ENCODE measurements at places on chromosomes 1 and 21. TPM values are rescaled to one million over a fixed set of nuclear protein-coding genes. Genes with fewer than 3 reads are reported as not detected.

- DNase-seq, result no peak
Measured at GRCh38 chr1:2912424-2913061, 108.7 kb upstream of the ACTRT2 start.

DNA sequence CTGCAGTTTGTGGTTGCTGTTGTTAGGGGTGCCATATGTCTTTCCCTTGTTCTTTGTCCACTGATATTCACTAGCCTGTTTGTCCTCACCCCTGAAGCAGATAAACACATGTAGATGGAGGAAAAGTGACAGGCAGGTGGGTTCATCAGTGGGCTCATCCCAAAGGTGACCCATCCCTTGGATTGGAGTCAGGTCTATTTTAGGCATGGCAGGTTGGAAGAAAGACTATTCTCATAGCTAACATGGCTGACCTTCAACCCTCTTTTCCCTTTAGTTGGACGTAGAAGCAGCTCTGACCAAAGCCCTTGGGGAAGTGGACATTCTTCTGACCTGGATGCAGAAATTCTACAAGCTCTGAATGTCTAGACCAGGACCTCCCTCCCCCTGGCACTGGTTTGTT, 5.5 kb downstream of the IL24 start:
- no peak for DNase-seq

DNA sequence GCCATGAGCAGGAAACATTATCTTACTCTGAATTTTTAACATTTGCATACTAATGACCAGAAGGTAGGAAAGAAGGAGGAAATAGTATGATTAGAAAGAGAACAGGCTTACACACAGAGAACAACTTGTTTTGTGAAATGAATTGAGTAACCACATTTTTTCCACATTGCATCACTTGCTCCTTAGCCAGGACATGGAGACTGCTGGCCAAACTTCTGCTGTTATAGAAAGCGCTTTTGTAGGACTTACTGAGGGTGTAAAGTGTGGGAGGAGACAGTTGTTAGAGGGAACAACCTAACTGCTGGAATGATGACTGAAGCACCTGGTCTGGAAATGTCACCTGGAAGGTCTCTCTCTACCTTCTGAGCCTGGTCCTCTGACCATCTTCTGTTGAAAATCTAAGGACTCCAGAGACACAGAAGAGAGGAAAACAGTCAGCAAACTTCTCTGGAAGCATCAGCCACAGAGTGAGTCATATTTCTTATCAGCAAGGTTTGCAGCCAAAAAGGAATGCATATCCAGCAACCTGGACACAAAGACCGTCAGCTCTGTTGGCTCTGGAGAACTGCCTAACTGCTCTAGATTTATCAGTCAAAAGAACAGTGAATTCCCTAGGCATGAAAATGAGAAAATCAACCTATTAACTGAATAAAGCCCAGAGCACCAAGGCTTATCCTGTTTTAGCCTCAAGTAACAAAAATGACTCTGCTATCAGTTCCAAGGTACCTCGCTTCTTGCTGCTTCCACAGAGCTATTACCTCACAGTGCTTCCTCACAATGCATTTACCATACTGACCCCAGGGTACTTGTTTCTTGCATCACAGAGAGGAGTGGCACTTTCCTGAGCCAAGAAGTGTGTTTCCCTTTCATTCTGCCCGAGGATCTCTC, 88.0 kb upstream of the SLFNL1 start:
- peak; percentile 86 for DNase-seq

GRCh38 chr1:34292472-34292871, 115.8 kb downstream of the C1orf94 start:
- DNase-seq, result no peak

GRCh38 chr1:231871471-231871870, 244.9 kb downstream of the DISC1 start:
- no peak for DNase-seq

DNA sequence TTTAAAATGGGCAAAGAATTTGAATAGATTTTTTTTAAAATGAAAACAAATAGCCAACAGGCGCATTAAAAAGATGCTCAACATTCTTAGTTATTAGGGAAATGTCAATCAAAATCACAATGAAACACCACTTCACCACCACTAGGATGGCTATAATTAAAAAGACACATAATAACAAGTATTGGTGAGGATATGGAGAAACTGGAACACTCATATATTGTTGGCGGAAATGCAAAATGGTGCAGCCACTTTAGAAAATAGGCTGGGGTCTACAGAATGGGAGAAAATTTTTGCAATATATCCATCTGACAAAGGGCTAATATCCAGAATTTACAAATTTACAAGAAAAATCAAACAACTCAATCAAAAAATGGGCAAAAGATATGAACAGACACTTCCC, 107.8 kb upstream of the FOXD3 start:
- DNase-seq, result no peak

GRCh38 chr1:236699366-236699765, 13.1 kb downstream of the ACTN2 start:
- DNase-seq, result no peak

DNA sequence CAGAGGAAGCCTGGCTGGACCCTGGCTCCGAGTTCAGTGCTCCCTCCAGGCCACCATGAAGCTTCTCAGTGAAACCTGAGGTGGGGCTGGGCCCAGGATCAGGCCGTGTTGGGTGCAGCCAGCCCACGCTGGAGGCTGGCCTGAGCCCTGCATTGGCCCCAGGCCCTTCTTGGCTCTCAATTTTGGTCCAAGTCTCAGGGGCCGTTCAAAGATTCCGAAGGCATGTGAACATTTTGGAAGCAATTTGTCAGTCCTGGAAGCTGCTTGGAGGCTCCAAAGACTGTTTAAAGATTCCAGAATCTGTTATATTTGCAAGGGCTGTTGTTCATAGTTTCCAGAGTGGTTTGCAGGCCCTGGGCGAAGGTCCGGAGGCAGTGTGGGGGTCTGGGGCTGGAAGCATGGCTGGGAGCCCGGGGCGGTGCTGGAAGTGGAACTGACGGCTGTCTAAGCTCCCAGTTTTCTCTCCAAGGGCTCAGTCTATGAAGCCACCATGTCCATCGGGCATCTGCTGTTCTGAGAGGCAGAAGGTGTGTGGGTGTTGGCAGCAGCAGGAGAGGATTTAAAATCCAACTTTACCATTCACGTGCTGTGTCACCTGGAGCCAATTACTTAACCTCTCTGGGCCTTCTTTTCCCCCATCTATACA, 104.9 kb downstream of the EPHB2 start:
- no peak for DNase-seq

DNA sequence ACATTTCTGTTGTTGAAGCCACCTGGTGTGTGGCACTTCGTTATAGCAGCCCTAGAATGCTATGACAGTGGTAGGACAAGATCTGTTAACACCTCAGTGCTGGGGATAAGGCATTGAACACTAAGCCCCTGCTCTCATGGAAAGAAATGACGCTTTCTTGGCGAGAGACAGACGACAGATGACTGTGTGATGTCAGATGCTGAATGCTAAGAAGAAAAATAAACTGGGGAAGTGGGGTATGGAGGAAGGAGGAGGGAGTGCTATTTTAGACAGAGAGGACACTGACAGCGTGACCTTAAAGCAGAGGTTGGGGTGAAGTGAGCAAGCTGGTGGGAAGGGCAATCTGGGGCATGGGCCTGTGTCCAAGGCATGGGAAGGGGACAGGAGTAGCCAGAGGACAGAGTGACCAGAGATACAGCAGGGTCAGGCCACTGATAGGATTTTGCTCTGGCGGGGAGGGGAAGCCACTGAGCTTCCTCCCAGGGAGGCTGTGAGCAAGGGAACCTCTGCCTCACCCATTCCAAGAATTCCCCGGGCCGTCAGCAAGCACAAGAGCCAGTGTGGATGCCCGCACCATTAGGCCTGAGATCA, 15.2 kb downstream of the DOP1B start:
- DNase-seq, result no peak

GRCh38 chr21:16162953-16163352, 433.2 kb downstream of the USP25 start:
- no peak for DNase-seq

- DNase-seq, result no peak
Measured at GRCh38 chr1:184270556-184270955, 116.3 kb upstream of the C1orf21 start.

The KIAA0040 gene
- 10.8 TPM for polyA plus RNA-seq

The HPCA gene
- not detected for polyA plus RNA-seq

The GIPC2 gene
- polyA plus RNA-seq, result 0.04 TPM

The SLC25A24 gene
- polyA plus RNA-seq, result 20.2 TPM

The MARK1 gene
- polyA plus RNA-seq, result 0.97 TPM

The CLDN17 gene
- not detected for polyA plus RNA-seq

The TMEM52 gene
- 0.28 TPM for polyA plus RNA-seq
